Smooth muscle cell of trachea (primary cell): ENCODE measurements at places on chromosomes 7 and 10. TPM values are rescaled to one million over a fixed set of nuclear protein-coding genes. Genes with fewer than 3 reads are reported as not detected.

Gene FXYD4
- total RNA-seq = not detected in 2 replicates

Gene ZNF12
- total RNA-seq = 18.9 and 19.6 TPM in 2 replicates

Gene PCDH15
- total RNA-seq = under 0.01 and 0.44 TPM in 2 replicates

Gene HOXA6
- not detected in 2 replicates for total RNA-seq

Gene CRYGN
- 0.58 and 0.83 TPM in 2 replicates for total RNA-seq

Gene NPSR1
- total RNA-seq = not detected in 2 replicates

Gene KLLN
- 0.73 and 1.2 TPM in 2 replicates for total RNA-seq

Gene TTYH3
- 52.4 and 82.2 TPM in 2 replicates for total RNA-seq
